Activated B cell treated with CpG ODN at 0.5 μM for 24 hours (primary cell): ENCODE measurements at places on chromosomes 3 and 15. TPM values are rescaled to one million over a fixed set of nuclear protein-coding genes. Genes with fewer than 3 reads are reported as not detected.

- no peak for DNase-seq
Observed at GRCh38 chr3:112627419-112627818, 13.5 kb downstream of the CCDC80 start.

DNA sequence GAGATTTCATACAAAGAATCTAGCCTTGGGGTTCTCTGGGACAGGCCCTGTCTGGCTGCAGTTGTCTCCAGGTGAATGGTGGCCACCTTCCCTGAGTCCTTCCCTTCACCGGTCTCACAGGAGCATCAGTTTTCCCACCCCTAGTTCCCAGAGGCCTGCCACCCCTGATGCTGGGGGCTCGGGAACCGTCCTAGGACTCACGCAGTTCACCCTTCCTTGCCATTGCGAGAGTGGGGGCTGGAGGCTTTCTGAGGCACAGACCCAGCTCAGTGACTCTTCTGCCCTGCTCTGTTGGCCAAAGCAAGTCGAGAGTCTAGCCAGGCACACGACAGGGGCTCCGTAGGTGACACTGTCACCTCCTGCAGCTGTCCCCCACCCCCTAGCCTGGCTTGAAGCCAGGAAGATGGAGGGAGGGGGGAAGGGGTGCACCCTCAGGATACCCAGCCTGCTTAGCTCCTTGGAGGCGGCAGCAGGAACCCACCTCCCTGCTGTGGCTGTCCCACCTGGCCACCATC is 130.3 kb downstream of the NUP210 start:
- DNase-seq: no peak

DNA sequence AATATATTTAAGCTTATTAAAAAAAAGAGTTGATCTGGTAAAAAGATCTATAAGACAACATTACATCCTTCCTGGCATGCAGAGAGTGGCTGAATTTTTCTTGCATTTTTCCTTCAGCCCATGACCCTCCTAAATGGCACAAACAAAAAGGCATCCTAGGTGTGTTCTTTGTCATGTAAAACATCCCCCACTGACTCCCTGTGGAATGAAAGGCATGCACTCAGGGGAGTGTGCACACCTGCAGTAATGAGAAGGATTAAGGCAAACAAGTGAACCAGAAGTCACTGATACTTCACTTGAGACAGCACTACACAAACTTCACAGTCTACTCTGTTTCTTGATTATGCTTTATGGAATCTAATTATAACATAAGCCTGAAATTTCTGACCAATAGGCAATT is 195.0 kb downstream of the RBMS3 start:
- DNase-seq: no peak

DNA sequence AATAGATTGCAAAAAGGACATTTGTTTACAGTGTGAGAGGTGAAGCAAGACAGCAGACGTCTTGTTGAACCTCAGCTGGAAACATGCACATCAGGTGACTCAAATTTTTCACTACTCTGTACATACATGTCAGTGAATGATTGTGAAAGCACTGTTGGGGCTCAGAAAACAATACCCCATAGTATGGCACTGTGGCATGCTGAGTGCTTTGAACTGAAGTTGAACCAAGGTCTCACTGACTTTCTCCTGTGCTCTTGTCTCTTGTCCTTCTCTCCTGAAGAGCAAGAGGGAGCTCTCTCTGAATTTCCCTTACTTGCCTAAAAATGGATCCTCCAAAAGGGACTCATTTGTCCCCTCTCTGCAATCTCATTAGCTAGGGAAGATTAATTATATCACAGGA is 24.5 kb upstream of the NEDD4 start:
- no peak for DNase-seq

The AADACL2 gene
- total RNA-seq: not detected in 2 replicates
